Activated CD4-positive, alpha-beta memory T cell treated with anti-CD3 and anti-CD28 coated beads, Interleukin-2, amount 10 ng/mL, durations not matched to agents 7 days and 5 days (primary cell): ENCODE measurements at places on chromosomes 4 and X. TPM values are rescaled to one million over a fixed set of nuclear protein-coding genes. Genes with fewer than 3 reads are reported as not detected.

- no peaks in the 10 kb centered on the region for H3K27me3 ChIP-seq
- no peak overlapping the region for H3K27ac ChIP-seq
- H3K4me1 ChIP-seq = no peaks in the 10 kb centered on the region
- DNase-seq = no peak
- no peak overlapping the region for H3K4me3 ChIP-seq
These were observed 70.8 kb downstream of the PPARGC1A start for GRCh38 chr4:23819041-23819511.

DNA sequence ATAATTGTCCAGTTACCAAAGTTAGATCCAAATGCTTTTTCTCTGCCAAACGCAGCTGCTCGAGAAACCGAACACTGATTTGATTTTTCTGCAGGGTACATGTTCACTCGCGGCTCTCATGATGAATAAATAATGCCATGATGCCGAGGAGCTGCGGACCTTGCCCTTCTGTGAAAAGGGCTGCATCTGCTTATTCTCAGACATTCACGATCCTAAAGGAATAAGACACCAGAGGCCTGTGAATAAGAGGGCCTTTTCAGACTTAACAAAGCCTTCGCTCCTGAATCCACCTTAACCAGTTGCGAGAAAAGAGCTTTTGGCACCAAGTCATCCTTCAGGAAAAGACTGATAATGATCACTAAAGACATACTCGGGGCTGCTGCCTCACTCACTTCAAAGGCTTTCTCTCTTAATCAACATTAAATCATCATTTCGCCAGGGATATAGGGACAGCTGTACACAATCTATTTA lies 147.5 kb downstream of the FBXO8 start:
- no peak overlapping the region for H3K4me3 ChIP-seq
- H3K27ac ChIP-seq = no peak overlapping the region
- no peaks in the 10 kb centered on the region for H3K27me3 ChIP-seq
- no peak for DNase-seq
- H3K4me1 ChIP-seq = no peaks in the 10 kb centered on the region

- peaks cover 39% of the 10 kb centered on the region for H3K4me1 ChIP-seq
- H3K4me3 ChIP-seq = peak overlapping the region; percentile 4
These were observed 1.6 kb upstream of the PDGFRA start for GRCh38 chr4:54227256-54228055.

DNA sequence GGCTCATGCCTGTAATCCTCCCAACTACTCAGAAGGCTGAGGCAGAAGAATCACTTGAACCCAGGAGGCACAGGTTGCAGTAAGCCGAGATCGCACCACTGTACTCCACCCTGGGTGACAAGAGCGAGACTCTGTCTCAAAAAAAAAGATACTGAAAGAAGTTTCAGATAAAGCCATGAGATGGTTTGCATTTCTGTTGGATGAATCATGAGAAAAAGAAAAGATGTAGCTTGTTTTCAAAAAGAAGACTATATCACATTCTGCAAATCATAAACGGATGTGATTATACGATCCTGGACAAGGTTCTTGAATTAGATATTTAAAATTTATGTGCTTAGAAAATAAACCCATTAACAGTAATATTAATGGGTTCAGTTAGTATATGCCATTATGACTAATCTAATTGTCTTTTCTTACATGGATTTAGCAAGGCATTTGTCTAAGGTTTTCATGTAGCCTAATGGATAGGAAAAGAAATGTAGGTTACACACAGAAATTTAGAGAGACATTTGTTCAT lies 345.9 kb downstream of the SLC7A11 start:
- H3K27me3 ChIP-seq = no peaks in the 10 kb centered on the region
- no peaks in the 10 kb centered on the region for H3K4me1 ChIP-seq
- H3K27ac ChIP-seq = no peak overlapping the region
- no peaks in the 10 kb centered on the region for H3K36me3 ChIP-seq
- no peak overlapping the region for H3K4me3 ChIP-seq

DNA sequence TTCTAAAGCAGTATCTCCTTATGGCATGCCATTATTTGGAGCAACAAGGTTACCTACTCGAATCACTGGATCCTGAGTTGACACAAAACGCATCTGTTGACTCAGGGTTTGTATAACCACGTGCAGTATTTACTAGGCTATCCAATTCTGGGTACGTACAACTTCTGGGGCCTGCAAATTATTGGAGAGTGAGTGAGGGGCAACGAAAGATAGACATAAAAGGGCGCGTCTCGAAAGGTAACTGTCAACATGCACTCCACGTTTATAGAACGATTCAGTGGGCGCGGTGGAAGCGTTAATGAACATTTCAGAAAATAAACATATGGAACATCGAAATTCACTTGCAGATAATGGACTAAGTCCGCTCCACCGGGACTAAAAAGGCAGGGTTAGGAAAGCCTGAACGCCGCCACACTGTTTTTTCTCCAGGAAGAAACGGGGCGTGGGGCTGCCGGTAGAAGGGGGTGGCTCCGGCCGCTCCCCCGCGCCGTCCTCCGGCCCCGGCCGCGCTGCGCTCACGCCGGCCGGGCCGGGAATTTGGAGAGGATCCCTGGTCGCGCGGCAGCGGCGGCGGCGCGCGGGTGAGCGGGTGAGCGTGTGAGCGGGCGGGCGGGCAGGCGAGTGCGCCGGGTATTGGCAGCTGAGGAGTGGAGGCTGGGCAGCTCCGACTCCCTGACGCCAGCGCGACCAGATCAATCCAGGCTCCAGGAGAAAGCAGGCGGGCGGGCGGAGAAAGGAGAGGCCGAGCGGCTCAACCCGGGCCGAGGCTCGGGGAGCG lies at the start of gene SMAD1:
Gene SMAD1 (plus strand): TSS at position 690 of the 778 bp plus-strand sequence. CDS start 32,761 bp downstream, outside the sequence.
- H3K36me3 ChIP-seq = no peaks in the 10 kb centered on the region
- peaks cover 35% of the 10 kb centered on the region for H3K27me3 ChIP-seq
- H3K4me3 ChIP-seq = peak within 1 kb of the TSS; percentile 70
- peak; percentile 25 for DNase-seq
- no peak within 1 kb of the TSS for H3K27ac ChIP-seq

The CSN1S1 gene
- not detected for total RNA-seq

The TEX13D gene
- not detected for total RNA-seq

The CT45A2 gene
- total RNA-seq = not detected
